CD4-positive, alpha-beta T cell treated with Interleukin-12 subunit alpha and Interleukin-12 subunit beta, for 1 hour (primary cell): ENCODE measurements at places on chromosomes 1 and 21.

DNA sequence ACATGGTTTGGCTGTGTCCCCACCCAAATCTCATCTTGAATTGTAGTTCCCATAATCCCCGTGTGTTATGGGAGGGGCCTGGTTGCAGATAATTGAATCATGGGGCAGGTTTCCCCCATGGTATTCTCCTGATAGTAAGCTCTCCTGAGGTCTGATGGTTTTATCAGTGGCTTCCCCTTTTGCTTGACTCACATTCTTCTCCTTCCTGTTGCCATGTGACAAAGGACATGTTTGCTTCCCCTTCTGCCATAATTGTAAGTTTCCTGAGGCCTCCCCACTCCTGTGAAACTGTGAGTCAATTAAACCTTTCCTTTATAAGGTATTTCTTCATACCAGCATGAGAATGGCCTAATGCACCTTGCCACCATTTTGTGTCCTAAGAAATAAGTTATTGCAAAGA lies 415.0 kb downstream of the COL11A1 start:
- DNase-seq, result no peak

DNA sequence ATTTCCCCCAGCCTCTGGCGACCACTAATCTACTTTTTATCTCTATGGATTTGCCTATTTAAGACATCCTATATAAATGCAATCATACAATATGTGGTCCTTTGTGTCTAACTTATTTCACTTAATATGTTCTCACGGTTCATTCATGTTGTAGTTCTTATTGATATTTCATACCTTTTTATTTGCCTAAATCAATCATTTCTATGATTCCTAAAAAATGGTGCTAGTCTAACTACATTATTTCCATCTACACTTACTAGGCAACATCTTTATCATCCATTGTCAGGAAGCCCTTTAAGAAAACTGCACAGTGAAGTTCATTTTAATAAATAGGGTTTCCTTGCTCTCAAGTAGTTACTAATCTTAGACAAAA lies 380 bp upstream of the FBXO28 start:
- no peak for DNase-seq

DNA sequence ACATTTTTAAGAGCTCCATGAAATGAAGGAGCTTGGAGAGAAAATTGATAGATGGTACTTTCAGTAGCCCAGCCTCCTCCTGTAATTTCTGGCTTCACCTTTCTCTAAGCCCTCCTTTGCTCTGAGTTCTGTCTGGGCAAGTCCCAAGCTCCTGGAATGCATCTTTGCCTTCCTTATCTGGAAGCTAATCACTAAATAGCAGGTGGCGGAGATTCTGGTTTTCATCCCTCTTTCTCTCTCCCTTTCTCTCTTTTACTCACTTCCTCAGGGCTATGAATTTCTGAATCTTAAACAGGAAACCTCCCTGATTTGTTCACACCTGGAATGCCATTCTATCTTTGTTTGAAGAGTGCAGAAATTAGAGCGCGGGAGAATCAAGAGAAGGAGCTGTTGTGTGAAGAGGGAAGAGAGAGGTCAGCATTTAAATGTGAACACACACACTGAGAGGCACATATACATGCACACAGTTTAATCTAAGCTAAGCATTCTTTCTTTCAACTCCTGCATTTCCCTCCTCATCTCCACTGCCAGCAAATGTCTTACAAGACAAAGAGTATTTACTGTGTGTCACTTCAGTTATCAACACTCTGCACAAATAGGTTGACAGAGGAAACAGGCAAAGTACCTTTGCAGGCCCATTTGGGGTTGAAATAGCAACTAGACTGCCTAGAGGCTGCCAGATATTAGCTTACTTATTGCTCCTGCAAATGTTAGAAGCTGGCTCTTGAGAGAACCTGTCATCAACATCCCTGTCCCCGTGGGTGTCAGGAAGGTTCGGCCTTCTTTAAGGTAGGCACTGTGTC lies 199.4 kb upstream of the CAMK1G start:
- DNase-seq, result no peak

GRCh38 chr1:163983097-163983496 lies 575.9 kb upstream of the PBX1 start:
- DNase-seq, result no peak

- no peak for DNase-seq
Measured at GRCh38 chr1:238233966-238234365, 343.2 kb upstream of the ZP4 start.

- DNase-seq, result peak; percentile 21
Measured at GRCh38 chr1:109873278-109874175, 37.1 kb upstream of the CSF1 start.

GRCh38 chr1:16054598-16055540 lies 11.3 kb downstream of the CLCNKB start:
- DNase-seq, result no peak

- no peak for DNase-seq
Measured at GRCh38 chr1:76257823-76258222, 183.3 kb downstream of the ST6GALNAC3 start.

DNA sequence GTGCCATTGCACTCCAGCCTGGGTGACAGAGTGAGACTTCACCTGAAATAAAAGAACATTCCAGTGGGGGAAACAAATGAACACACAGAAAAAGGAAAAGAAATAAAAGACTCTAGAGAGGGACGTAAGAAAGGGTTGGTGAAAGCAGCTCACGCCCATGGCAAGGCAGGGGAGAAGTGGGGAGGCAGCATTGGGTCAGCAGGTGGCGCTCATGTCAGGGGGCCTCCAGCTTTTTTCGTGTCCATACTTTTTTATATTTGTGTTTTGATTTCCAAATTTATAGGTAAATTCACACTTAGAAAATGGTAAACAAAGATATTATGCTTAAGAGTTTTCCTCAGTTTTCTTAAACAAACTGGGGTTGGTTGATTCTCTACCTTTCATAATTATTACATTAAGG lies 45.5 kb downstream of the VPS13D start:
- peak; percentile 19 for DNase-seq

- DNase-seq, result no peak
Measured at GRCh38 chr1:203083463-203083921, 2.3 kb downstream of the MYOG start.

DNA sequence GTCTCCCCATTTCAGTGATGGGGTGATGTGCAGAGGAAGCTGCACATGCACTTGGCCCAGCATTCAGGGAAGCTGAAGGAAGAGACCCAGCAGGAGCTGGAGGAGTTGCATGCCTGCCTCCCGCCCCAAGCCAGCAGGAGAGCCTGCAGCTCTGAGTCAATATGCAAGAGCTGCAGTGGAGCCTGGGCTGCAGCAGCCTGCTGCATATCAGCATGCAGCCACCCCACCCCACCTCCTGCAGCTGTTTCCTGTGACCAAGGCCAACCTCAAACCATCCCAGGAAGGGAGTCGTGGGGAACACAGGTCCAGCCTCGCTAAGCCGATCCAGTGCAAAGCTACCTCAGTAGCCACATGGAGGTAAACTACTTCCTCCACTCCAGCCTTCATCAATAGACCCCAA lies 18.9 kb downstream of the AGT start:
- no peak for DNase-seq

- DNase-seq, result no peak
Measured at GRCh38 chr1:165330483-165330882, 26.0 kb downstream of the LMX1A start.

DNA sequence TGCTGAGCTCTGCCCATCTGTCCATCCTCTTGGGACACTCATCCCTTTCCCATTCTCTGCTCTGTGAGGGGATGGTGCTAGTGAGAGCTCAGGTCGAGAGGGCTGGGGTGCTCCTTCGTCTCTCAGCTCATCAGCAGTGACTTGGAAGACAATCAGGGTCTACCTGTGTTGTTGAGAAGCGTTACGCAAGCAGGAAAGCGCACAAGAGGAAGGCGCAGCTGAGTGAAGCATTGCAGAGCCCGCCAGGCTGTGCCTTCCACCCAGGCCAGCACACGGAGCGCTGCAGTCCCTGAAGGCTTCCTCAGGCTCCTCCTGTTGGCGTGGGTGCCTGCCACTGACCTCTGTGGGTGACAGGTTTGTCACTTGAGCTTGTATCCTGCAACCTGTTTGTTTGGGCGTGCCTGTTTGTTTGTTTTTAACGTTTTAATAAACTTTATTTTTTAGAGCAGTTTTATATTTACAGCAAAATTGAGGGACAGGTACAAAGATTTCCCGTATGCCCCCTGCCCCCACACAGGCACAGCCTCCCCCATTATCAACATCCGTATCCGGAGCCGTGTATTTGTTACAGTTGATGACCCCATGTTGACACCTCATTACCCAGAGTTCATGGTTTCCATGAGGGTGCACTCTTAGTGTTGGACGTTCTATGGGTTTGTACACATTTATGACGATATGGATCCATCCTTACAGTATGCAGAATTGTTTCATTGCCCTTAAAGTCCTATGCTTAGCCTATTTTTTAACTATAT lies 36.7 kb downstream of the ADARB1 start:
- DNase-seq, result no peak

- DNase-seq, result peak; percentile 65
Measured at GRCh38 chr1:160206036-160206389, 829 bp downstream of the PEA15 start.

- no peak for DNase-seq
Measured at GRCh38 chr21:15592957-15593356, 136.8 kb upstream of the USP25 start.

DNA sequence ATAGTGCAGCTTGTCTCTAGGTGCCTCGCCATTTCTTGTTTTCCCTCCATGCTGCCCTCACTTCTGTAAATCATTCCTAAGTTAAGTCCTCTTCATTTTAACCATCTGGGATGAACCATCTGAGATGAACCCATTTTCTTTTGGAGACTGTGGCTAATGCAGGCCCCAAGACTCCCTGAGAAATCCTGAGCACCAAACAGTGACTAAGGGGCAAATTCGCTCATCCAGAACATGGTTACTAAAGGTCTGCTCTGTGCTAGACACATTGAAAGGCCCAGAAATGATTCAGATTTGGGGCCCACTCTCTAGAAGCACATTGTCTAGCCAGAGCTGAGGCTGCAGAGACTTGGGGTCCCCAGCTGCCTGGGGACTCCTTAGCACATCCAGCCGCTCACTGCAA lies 151.9 kb upstream of the CTTNBP2NL start:
- DNase-seq, result no peak

DNA sequence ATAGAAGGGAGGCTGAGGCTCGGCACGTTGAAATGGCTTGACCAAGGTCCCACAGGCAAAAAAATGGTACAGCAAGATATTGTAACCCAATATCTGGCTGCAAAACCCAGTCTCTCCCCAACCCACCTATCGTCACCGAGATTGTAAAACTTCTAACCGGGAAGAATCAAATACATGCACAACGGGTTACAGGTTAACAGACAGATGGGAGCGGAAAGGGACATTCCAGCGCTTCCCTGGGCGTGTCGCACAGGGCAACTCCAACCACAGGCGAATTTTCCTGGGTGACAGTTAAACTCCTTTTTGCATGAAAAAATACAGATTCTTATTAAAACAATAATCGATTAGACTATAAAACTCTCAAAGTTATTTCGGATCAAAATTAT lies 31.8 kb upstream of the JUN start:
- DNase-seq, result peak; percentile 7

GRCh38 chr1:113147073-113147625 lies 74.2 kb downstream of the LRIG2 start:
- no peak for DNase-seq

DNA sequence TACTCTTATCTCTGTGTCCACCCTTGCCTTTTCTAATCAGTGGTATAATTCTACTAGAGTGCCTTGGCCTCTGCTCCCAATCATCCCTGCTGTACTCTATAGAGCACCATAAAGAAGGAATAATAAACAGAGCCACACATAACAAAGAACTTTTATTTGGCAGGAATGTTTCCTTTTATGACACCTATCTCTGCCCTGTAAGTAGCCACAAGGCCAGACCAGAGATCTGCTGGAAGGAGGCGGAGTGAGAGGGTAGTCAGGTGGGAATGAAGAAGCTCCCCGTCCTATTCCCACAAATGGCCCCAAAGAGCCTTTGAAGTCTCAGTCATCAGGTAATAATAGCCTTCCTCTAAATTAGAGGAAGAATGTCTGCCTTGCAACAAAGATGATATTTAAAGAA lies 32.7 kb downstream of the WLS start:
- no peak for DNase-seq

DNA sequence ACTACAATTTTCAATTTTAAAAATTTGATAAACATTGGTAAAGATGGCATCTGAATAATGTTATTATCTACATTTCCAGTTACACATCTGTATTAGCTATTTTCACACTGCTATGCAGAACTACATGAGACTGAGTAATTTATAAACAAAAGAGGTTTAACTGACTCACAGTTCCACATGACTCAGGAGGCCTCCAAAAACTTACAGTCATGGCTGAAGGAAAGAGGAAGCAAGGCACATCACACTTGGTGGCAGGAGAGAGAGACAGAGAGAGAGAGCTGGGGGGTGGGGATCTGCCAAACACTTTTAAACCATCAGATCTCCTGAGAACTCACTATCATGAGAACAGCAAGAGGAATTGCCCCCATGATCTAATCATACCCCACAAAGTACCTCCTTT lies 850.0 kb downstream of the LTN1 start:
- DNase-seq, result no peak

DNA sequence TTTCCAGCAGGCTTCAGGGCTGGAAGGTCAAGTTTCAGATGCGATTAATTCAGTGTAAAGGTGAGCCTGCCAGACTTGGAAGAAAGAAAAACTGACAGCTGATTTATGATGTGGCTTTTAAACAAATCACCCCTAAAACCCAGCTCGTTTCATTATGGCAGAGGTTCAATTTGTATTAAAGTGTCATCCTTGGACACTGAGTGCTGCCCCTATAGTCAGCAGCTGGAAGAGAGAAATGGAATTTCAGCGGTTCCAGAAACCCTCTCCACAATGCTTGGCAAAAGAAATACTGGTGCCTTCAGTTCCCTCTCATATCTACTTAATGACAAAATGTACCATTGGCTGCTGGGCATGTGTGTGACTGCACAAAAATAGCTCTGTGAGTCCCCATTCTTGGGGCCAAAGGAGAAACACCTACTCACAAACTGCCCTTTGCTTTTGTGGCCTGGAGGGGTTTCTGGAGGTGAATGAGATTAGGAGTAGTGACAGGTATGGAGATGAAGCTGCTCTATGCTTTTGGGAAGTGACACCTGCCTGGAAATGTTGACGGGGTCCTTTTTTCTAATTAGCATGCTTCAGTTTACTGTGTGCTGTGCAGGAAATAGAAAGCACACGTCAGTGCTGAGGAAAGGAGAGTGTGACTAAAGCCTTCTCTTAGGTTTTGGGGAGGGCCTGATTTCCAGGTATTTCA lies 95.1 kb upstream of the TSPAN2 start:
- no peak for DNase-seq

DNA sequence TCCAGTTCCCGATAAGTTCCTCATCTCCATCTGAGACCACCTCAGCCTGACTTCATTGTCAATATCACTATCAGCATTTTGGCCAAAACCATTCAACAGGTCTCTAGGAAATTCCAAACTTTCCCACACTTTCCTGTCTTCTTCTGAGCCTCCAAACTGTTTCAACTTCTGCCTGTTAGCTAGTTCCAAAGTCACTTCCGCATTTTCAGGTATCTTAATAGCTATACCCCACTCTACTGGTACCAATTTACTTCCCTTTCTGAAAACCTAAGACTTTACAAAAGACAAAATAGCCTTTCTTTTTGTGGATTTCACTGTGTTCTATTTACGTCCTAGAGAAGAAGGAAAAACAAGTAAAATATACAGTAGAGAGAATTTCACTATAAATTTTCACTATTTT lies 147.0 kb upstream of the FMN2 start:
- DNase-seq, result no peak

GRCh38 chr1:156656806-156657740 lies 15.2 kb downstream of the BCAN start:
- peak; percentile 78 for DNase-seq
